NCI-H510A treated with DMSO at 0.1 percent for 48 hours (cell line): ENCODE measurements at places on chromosomes 6 and 20.

GRCh38 chr6:158485431-158485830 lies 74.5 kb upstream of the TMEM181 start:
- no peak for DNase-seq

- DNase-seq, result no peak
Observed at GRCh38 chr20:32052090-32052777, at the start of gene HCK. Gene HCK (plus strand): TSS chr20:32052242.

- no peak for DNase-seq
Observed at GRCh38 chr20:8646716-8647115, 422.2 kb upstream of the PLCB4 start.

GRCh38 chr6:41715795-41716515 lies 19.5 kb downstream of the TFEB start:
- no peak for DNase-seq

DNA sequence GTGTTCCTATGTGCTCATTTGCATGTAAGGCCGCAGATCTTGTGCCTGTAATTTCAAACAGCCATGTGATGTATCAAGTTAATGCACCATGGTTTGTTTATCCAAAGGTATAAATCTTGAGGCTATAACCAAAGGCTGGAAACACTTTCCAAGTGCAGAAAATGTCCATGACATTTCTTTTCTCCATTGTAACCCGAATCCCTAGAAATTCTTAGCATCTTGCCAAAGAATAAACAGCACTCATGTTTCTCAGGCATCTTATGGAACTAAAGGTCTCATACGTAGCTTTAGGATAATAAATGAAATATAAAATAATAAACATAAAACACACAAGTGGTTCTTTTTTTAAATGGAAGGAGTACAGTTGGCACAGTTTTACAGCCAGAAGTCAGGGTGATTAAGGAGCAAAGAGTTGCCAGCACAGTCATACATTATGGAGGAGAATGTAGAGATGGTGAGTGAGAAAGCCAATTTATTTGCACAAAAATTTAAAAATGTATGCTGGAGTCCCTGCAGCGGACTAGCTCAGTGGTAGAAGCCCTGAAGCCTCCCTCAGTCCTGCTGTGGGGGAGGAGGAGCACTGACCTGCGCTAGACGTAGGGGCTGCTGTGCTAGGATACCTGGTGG lies 18.0 kb downstream of the CDH26 start:
- DNase-seq, result no peak

- no peak for DNase-seq
Observed at GRCh38 chr6:129110690-129111343, 227.9 kb downstream of the LAMA2 start.

DNA sequence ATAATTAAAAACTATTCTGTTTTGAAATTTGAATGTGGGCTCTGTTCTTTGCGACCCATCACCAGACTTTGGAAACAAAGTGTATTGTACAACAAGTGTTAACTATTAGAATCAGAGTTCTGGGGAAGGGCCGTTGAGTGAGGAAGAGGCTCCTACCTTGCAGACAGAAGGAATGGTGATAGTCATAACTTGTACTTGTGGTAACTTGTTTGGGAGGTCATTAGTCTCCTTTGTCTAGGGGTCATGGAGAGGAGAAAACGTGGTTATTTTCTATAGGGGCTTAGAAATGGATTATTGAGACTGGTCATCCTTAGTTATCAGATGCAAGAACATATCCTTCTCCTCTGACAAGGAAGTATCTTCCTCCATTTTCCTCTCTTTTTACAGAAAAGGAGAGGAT lies 174.8 kb downstream of the BMP2 start:
- no peak for DNase-seq

DNA sequence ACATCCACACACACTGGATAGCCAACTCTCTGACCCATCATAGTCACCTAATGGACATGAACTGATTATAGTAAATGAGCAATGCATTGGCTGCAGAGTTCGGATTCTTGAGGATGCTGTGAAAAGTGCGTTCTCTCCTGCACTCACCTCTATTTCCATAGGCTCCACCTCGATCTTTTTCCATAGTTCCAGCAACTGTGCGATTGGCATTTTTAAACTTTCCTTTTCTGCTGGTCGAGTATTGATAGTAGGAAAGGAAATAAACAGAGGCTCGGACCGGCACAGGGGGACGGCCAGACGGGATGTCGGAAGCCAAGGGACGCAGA lies 94.4 kb downstream of the RNASET2 start:
- peak; percentile 26 for DNase-seq

GRCh38 chr6:87731818-87732661 lies 30.0 kb upstream of the AKIRIN2 start:
- DNase-seq, result peak; percentile 87

DNA sequence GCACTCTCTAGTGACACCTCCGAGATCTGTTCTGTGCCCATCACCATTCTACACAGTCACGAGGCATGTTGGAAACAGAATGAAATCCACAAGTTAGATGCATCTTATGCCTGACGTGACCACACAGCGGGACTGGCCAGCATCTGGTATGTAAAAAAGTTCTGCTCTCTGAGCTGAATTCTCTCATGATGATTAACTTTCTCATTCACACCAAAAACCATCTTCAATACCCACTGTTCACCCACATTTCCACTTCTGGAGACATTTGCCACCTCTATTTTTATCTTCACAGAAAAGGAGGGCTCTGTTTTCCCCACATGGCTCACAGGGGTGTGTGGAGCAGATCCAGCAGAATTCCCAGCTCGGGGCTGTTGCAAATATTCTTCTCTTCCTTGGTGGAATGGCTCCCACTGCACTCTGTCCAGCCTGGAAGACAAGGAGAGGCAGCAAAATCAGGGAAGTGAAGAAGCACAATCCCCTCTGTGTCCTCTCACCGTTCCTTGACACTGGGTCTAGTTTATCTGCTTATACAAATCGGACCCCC lies 303.4 kb downstream of the TAF4 start:
- DNase-seq, result no peak

DNA sequence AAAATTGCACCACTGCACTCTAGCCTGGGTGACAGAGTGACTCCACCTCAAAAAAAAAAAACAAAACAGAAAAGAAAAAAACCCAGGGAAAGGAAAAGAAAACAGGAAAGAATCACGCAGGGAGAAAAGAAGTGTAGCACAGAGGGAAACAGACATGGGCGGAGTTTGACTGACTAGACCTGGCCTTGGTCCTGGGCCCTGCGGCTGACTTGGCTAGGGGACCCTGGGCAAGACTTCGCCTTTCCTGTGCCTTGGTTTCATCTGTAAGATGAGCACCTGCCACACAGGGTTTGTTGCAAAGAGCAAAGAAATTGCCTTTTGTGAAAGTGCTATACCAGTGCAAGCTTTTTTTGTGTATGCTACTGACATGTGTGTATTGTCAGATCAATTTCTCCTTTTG lies 71.3 kb upstream of the KCNG1 start:
- no peak for DNase-seq

DNA sequence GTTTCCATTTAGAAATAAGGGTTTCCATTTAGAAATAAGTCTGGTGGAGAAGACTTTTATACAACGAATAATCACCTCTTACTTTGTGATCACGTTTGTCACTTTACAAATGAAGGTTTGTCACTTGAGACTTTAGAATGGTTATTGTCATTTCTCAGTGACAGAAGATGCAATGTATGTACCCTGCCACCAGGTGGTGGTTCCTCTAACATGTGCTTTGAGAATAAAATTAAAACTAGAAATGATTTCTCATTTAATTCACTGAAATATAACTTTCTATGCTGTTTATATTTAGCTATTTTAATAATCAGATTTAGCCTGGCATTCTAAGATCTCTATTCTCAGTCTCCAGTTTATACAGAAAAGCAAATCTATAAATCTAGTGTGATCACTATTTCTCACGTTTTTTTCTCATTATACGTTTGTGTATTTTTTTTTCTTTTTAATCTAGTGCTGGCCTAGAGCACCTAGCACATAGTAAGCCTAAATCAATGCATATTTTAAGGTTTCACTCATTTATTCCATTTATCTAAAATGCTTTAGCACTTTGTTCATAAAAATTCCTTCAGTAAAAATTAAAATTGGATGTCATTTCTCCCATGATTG lies 57.4 kb upstream of the TFAP2D start:
- DNase-seq, result peak; percentile 59

- DNase-seq, result no peak
Observed at GRCh38 chr6:138923561-138923960, 64.5 kb downstream of the REPS1 start.

- DNase-seq, result no peak
Observed at GRCh38 chr6:140050101-140050995, 675.9 kb upstream of the CITED2 start.

DNA sequence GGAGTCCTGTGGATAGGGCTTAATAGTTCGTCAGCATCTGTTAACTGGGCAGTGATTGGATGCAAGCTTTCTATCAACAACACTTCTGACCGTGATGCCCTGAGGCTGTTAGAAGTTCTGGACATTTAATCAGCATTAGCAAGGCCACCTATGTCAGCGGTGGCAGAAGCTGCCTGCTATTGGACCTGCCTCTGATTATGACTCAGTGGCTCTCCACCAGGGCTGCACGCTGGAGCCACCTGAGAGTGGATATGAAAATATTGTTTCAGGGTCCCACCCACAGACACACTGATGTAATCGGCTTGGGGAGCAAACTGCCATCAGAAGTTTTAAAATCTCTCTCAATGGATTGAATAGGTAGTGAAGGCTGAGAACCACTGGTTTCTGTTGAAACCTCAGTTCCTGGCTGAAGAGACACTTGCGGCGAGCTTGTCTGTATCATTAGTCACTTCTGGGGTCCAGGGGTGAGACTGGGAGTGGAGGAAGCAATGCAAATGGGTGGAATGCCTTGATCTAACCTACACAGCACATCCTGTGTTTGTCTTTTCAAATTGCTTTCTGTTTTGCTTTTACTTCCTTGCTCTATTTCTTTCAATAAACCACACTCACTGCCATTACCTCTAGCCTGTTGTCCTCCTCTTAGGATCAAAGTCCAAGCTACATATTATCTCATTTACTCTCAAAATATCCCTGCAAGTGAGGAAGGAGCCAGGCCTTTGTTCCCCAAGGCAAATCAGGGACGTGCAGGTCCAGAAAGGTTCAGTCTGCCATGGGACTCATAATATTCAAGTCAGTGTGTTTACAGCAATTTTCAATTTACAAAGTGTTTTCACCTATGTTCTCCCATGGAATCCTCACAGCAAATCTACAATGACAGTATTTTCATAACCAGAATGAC lies 4.2 kb downstream of the CLIC5 start:
- DNase-seq, result no peak

DNA sequence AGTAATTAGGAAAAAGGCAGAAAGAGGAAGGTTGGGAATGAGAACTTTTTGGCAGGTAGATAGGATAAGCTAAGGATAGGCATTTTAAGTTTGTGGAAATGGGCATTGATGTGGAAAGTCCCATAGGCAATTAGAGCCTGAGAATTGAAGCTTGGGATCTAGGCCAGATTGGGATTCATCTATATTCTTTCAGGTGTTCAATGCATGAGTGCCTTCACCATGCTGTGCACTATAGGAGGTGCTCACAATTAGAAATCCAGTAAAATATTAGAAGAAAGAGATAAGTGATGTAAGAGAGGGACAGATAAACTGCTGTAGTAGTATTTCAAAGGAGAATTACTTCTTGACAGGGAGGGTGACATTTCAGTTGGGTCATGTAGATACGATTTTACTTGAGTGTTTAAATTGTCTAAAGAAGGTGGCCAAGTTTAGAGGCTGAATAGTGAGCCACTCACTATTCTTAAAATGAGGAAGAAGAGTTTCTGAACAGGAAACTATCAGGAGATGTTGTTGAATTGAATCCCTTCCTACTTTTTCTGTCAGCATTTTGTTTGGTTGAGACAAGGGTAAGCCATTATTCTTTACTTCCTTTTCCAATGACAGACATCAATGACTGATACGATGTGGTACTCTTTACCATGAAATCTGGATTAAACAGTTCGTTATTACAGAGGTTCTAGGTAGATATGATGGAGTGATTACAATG lies 31.0 kb upstream of the CTAGE9 start:
- DNase-seq, result no peak

- no peak for DNase-seq
Observed at GRCh38 chr20:6130045-6130444, 7.2 kb upstream of the FERMT1 start.

- no peak for DNase-seq
Observed at GRCh38 chr6:77456531-77457248, 6.6 kb downstream of the HTR1B start.

DNA sequence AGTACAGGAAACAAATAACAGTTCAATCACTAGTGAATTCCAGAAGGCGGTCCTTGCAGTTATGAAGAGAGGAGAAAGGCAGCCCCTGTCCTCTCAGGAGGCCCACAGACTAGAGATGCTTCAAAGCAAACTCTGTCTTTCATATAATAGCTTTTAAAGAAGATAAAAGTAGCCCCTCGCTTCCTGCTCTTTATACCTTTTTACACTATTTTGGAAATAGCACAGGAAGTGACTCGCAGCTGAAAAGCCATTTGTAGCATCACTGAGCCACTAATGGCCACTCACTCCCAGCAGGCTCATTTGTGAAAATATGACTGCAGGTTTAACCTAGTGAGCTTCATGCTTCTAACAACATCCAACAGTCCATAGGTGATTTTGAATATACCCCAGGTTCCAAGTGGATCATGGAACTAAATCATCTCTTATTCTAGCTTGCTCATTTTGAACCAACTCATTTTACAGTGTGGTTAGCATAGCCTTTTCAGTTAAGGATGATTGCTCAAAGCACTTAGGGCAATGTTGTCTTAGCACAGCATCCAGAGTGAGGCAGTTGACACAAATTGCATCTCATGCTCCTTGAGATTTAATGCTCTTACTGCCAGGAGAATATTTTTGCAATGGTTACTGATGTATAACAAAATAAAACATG lies 136.0 kb upstream of the NRSN1 start:
- DNase-seq, result no peak

GRCh38 chr6:57242505-57242904 lies 20.4 kb upstream of the RAB23 start:
- peak; percentile 14 for DNase-seq

DNA sequence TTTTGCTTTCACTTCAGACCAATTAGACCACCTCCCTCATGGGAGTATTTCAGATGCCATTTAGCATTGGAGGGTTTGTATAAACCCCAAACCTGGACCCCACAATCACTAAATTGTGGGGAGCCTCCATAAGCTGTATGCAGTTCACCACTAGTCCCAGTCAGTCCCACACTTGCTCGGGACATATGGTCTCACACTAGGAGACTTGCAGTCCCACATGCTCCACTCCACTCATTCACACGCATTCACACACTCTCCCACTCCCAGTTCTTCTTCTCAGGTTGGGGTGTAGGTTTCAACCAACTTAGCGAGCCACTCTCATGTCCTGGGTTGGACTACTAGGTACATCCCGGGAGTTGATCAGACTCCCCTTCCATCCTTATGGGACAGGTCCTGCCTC lies 84.5 kb upstream of the GPR6 start:
- DNase-seq, result no peak
